Memory B cell (primary cell): ENCODE measurements at places on chromosomes 2 and 18.

- no peaks in the 10 kb centered on the region for H3K36me3 ChIP-seq
- H3K27me3 ChIP-seq = peaks cover 5% of the 10 kb centered on the region
- no peak overlapping the region for H3K27ac ChIP-seq
- peaks cover 6% of the 10 kb centered on the region for H3K4me1 ChIP-seq
These were observed 56.8 kb upstream of the MSH2 start for GRCh38 chr2:47346107-47346506.

- H3K4me1 ChIP-seq = no peaks in the 10 kb centered on the region
- peaks cover 10% of the 10 kb centered on the region for H3K27me3 ChIP-seq
- no peak overlapping the region for H3K4me3 ChIP-seq
- DNase-seq = no peak
- no peaks in the 10 kb centered on the region for H3K36me3 ChIP-seq
- no peak overlapping the region for H3K27ac ChIP-seq
These were observed 148.0 kb upstream of the SALL3 start for GRCh38 chr18:78831603-78832002.

DNA sequence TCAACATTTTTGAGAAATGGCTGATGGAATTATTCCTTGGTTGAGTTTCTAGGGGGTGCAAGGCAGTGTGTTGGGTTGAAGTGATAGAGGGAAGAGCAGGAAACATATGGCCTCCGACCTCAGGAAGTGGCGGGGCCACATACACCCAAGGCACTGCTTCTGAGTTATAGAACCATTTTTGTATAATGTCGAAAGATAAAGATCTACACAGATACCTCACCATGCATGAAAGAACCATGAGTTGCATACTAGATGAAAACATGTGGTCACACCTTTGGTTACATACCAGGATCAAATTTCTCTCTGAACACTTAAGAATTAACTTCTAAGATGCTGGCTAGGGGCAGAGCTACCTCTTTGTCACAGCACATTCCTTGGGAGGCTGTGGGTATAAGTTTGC, 23.2 kb downstream of the LAMA3 start:
- H3K4me3 ChIP-seq = no peak overlapping the region
- H3K27me3 ChIP-seq = peaks cover 5% of the 10 kb centered on the region
- H3K27ac ChIP-seq = no peak overlapping the region
- H3K36me3 ChIP-seq = no peaks in the 10 kb centered on the region
- no peak for DNase-seq

GRCh38 chr2:5729416-5729815, 37.2 kb downstream of the SOX11 start:
- H3K4me1 ChIP-seq = peaks cover 3% of the 10 kb centered on the region
- no peak for DNase-seq
- no peak overlapping the region for H3K27ac ChIP-seq
- no peaks in the 10 kb centered on the region for H3K36me3 ChIP-seq

DNA sequence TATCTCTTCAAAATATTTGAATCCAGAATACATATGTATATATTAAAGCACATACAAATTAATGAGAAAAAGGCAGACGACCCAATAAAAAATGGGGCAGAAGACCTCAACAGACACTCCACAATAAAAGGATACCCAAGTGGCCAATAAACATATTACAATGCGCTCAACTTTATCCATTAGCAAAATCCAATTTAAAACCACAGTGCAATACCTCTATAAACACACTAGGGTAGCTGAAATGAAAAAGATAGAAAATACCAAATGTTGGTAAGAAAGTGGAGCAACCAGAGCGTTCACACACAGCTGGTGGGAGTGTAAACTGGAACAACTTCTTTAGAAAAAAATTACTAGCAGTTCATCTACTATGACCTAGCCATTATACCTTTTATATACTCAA, 75.3 kb downstream of the CCDC148 start:
- no peak overlapping the region for H3K27ac ChIP-seq
- H3K27me3 ChIP-seq = no peaks in the 10 kb centered on the region
- DNase-seq = no peak
- H3K4me3 ChIP-seq = no peak overlapping the region
- H3K4me1 ChIP-seq = no peaks in the 10 kb centered on the region

GRCh38 chr2:234128606-234129005, 78.1 kb downstream of the SPP2 start:
- H3K36me3 ChIP-seq = peaks cover 3% of the 10 kb centered on the region
- peaks cover 7% of the 10 kb centered on the region for H3K4me1 ChIP-seq
- no peak overlapping the region for H3K27ac ChIP-seq
- DNase-seq = no peak
- no peak overlapping the region for H3K4me3 ChIP-seq

- H3K36me3 ChIP-seq = peaks cover 13% of the 10 kb centered on the region
- H3K4me3 ChIP-seq = no peak overlapping the region
- H3K27me3 ChIP-seq = no peaks in the 10 kb centered on the region
- peaks cover 7% of the 10 kb centered on the region for H3K4me1 ChIP-seq
- H3K27ac ChIP-seq = no peak overlapping the region
These were observed 16.3 kb downstream of the HS1BP3 start for GRCh38 chr2:20634507-20635112.

GRCh38 chr2:108288534-108289106, at the start of gene SULT1C2:
TSS of gene SULT1C2 (plus strand) at chr2:108288895. CDS start at chr2:108293668, 4,773 bp downstream.
- no peaks in the 10 kb centered on the region for H3K4me1 ChIP-seq
- no peaks in the 10 kb centered on the region for H3K36me3 ChIP-seq
- no peak for DNase-seq

GRCh38 chr18:58934933-58935577, 70.4 kb downstream of the ZNF532 start:
- no peaks in the 10 kb centered on the region for H3K27me3 ChIP-seq
- H3K4me3 ChIP-seq = no peak overlapping the region
- peaks cover 23% of the 10 kb centered on the region for H3K4me1 ChIP-seq

DNA sequence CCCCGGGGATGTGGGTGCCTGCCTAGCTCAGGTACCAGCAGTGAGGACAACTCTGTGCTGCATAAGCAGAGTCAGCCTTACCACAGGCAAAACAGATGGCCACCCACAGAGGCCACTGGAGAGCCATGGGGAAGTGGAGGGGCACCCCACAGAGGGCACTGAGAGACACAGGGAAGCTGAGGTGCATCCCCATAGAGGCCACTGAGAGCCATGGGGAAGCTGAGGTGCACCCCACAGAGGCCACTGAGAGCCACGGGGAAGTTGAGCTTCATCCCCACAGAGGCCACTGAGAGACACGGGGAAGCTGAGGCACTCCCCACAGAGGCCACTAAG, 134.1 kb upstream of the EPAS1 start:
- no peak overlapping the region for H3K27ac ChIP-seq
- H3K4me3 ChIP-seq = no peak overlapping the region
- peaks cover 49% of the 10 kb centered on the region for H3K36me3 ChIP-seq
- no peaks in the 10 kb centered on the region for H3K27me3 ChIP-seq
- DNase-seq = no peak
- H3K4me1 ChIP-seq = peaks cover 2% of the 10 kb centered on the region

- DNase-seq = peak; percentile 3
- H3K36me3 ChIP-seq = peaks cover 12% of the 10 kb centered on the region
- H3K4me3 ChIP-seq = no peak overlapping the region
- no peak overlapping the region for H3K27ac ChIP-seq
These were observed 103.1 kb downstream of the MCFD2 start for GRCh38 chr2:46812361-46813019.

- H3K36me3 ChIP-seq = no peaks in the 10 kb centered on the region
- DNase-seq = no peak
- peaks cover 5% of the 10 kb centered on the region for H3K4me1 ChIP-seq
- no peaks in the 10 kb centered on the region for H3K27me3 ChIP-seq
- H3K27ac ChIP-seq = no peak overlapping the region
- H3K4me3 ChIP-seq = no peak overlapping the region
These were observed 272.5 kb downstream of the GALR1 start for GRCh38 chr18:77522051-77522675.

DNA sequence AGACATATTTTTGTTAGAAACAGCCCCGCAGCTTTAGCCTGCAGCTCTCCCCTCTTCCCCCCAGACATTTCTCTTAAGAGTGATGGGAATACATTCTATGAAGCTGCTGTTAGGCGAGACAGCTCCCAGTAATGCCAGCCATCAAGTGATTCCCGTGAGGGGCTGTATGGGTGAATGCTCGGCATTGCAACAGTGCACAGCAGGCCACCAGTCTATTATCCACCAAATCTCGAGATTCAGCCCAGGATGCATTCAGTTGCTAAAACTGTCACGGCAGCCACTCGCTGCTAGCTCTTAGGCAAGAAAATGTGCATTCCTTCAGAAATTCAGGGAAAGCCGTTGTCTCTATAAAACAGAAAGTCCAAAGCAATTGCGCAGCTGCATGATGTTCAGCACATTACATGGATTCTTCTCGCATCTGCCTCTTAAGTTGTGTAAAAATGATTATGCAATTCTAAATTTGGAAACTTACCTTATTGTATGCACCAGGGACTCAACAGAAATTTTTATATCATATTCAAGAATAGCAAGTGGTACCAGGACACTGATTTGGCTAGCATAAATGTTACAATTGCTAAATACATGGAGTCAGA, 211.3 kb upstream of the ARL4C start:
- H3K4me1 ChIP-seq = no peaks in the 10 kb centered on the region
- no peak for DNase-seq

GRCh38 chr2:54099829-54100585, 15.4 kb upstream of the ACYP2 start:
- peaks cover 56% of the 10 kb centered on the region for H3K4me1 ChIP-seq
- peak overlapping the region; percentile 80 for H3K27ac ChIP-seq
- H3K27me3 ChIP-seq = no peaks in the 10 kb centered on the region
- H3K4me3 ChIP-seq = peak overlapping the region; percentile 48
- peak; percentile 64 for DNase-seq
- H3K36me3 ChIP-seq = peaks cover 7% of the 10 kb centered on the region

DNA sequence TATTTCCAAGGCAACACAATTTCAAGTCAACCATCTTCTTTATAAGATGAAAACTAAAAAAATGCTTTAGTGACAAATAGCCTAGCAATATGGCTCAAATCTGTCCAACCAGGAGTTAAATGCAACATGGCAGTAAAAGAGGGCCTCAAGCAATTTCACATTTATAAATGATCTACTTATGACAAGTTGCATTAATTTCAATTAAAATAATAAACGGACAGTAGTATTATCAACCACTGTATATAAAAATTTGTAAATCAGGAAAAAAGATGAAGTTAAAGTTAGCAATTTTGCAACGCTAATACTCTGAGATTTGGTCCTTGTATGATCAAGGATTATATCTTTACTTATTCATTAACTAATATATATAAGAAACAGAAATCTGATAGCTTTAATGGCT, 19.3 kb downstream of the CCDC88A start:
- H3K27ac ChIP-seq = no peak overlapping the region
- H3K36me3 ChIP-seq = peaks cover 5% of the 10 kb centered on the region
- no peaks in the 10 kb centered on the region for H3K27me3 ChIP-seq
- no peak for DNase-seq
- H3K4me1 ChIP-seq = no peaks in the 10 kb centered on the region

- no peaks in the 10 kb centered on the region for H3K36me3 ChIP-seq
- no peak overlapping the region for H3K27ac ChIP-seq
- DNase-seq = no peak
- H3K27me3 ChIP-seq = peaks cover 3% of the 10 kb centered on the region
- no peak overlapping the region for H3K4me3 ChIP-seq
These were observed 301.8 kb downstream of the GBX2 start for GRCh38 chr2:235866373-235866772.

DNA sequence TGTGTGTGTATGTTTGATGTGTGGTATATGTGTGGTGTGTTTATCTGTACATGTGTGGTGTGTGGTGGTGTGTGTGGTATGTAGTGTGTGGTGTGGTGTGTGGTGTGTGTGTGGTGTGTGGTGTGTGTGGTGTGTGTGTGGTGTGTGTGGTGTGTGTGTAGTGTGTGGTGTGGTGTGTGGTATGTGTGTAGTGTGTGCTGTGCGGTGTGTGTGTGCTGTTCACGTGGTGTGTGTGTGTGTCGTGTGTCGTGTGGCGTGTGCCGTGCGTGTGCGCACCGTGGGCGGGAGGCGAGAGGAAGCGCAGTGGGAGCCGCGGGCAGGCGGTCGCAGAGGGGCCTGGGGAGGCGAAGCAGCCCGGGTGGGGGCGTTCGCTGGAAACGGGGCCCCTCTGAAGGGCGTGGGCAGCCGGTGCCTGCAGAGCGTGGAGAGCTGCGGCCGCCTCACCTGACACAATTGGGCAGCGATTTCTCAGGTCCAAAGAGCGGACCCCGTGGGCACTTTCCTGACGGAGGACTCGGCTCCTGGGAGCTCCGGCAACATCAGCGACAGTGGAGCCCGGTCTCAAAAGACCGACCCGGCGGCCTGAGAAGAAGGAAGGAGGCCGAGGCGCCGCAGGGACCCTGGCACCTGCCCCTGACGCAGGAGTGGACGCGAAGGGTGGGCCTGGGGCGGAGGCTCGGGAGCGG, 741.1 kb upstream of the SALL3 start:
- no peaks in the 10 kb centered on the region for H3K36me3 ChIP-seq
- H3K27me3 ChIP-seq = no peaks in the 10 kb centered on the region
- no peak overlapping the region for H3K4me3 ChIP-seq
- no peak overlapping the region for H3K27ac ChIP-seq
- peaks cover 4% of the 10 kb centered on the region for H3K4me1 ChIP-seq

DNA sequence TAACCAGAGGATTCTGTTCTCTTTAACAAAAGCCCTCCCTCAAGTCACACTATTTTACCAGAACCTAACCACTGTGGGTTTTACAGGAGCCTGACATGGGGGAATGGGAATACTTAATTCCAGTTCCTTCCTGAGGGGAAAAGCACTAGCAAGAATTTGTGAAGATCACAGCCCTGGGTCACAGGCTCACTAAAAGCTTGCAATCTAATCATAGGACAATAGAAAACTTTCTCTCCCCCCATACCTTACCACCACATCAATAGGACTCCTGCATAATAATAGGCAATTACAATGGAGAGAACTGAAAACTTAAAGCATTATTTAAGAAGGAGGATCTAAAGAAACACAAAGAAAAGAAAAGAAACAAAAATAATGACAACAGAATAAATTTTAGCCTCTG, 225.8 kb upstream of the ZNF804A start:
- H3K4me3 ChIP-seq = no peak overlapping the region
- no peak overlapping the region for H3K27ac ChIP-seq
- H3K4me1 ChIP-seq = peaks cover 11% of the 10 kb centered on the region
- H3K36me3 ChIP-seq = no peaks in the 10 kb centered on the region

GRCh38 chr2:104368089-104368488, 485.8 kb upstream of the POU3F3 start:
- H3K27ac ChIP-seq = no peak overlapping the region
- H3K27me3 ChIP-seq = no peaks in the 10 kb centered on the region
- no peaks in the 10 kb centered on the region for H3K36me3 ChIP-seq
- DNase-seq = no peak
- H3K4me1 ChIP-seq = no peaks in the 10 kb centered on the region
- no peak overlapping the region for H3K4me3 ChIP-seq

DNA sequence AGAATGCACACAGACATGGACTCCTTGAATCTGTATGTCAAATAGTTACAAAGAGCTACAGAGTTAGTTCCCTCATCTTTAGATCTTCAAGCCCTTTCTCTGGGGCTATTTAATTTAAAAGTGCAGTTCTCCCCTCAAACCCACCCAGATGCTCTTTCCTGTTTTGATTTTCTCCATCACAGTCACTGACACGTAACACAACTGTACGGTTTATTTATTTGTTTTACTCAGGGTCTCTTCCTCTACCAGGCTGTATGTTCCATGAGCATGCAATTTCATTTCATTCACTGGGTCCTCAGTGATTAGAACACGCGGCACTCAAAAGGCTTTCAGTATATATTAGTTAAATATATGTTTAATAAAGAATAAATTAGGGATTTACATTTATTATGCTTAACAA, 94.7 kb downstream of the DOCK10 start:
- no peaks in the 10 kb centered on the region for H3K27me3 ChIP-seq
- peaks cover 45% of the 10 kb centered on the region for H3K4me1 ChIP-seq
- H3K36me3 ChIP-seq = peaks cover 1% of the 10 kb centered on the region
- no peak overlapping the region for H3K4me3 ChIP-seq
